ENCODE measurements at places on chromosomes 7 and 10. TPM values are rescaled to one million over a fixed set of nuclear protein-coding genes. Genes with fewer than 3 reads are reported as not detected.

Gene HMX2
- total RNA-seq: 0.28 TPM

Gene TMEM178B
- total RNA-seq: 0.23 TPM

Gene SUN3
- total RNA-seq: not detected

Gene GNGT1
- not detected for total RNA-seq

Gene LAMTOR4
- 69.6 TPM for total RNA-seq

Gene PNLIP
- not detected for total RNA-seq

Gene GLI3
- 0.30 TPM for total RNA-seq

Gene LIPJ
- not detected for total RNA-seq

Gene FGL2
- total RNA-seq: 0.16 TPM

Measured in activated CD4-positive, alpha-beta T cell treated with anti-CD3 and anti-CD28 coated beads for 36 hours (primary cell).